ENCODE measurements at places on chromosomes 2 and 18.
A peak's percentile ranks its signal among the peaks of the same experiment; 100 is the strongest.

DNA sequence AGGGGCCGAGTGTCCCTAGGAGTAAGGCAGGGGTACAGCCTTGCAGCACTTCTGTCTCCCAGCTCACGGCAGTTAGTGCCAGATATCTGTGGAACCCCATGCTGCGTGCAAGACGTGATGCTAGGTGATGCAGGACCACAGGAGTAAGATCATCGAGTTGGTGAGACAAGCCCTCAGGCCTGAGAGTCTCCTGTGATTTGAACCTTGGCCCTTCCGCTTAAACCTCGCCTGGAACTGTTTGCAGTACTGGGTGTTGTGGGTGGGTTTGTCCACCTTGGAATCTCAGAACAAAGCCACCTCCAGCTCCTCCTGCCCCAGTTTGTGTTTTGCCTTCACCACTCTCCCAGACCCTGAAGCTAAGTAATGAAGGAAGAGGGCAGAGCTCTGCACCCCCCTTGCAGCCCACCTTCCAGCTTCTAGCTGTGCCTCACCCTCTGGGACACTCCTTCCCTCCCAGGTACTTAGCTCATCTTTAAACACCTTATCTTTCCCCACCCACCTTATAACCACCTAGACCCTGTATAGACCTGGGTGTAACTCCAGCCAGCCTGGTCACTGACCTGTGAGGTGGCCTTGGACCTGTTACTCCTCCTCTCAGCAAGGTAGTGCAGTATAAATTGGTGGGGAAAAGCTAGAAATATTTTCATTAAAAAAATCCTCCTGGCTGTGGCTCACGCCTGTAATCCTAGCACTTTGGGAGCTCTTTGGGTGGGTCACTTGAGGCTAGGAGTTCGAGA, 6.6 kb downstream of the CNNM4 start:
- DNase-seq: no peak

- no peak for DNase-seq
Measured at GRCh38 chr2:237057893-237058300, 27.8 kb upstream of the COPS8 start.

DNA sequence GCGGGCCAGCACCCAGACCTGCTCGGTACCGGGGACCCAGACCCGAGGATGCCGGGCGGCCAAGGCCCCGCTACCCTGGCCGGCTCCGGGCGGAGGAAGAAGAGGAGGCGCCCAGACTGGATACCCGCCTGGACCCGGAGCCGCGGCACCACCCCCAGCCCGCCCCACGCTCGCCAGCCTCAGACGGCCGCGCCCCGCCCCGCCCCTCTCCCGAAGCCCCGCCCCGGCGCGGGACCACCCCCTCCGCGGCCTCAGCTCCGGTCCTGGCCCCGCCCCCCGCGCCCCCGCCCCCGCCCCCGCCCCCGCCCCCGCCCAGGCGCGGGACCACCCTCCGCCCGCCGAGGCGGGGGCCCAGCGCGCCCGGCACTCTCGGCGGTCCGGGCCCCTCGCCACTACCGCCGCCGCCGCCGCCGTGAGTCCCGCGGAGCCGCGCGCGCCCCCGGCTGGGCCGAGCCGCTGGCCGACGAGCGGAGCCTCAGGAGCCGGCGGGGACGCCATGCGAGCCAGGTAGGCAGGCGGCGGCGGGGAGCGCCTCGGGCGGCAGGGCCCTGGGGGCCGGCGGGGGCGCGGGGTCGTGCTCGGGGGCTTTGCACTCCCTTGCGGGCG, at the start of gene SH3BP4:
SH3BP4 (plus strand) TSS at position 354 of the 606 bp plus-strand sequence. CDS start 82,986 bp downstream, outside the sequence.
- DNase-seq: peak; percentile 15

- DNase-seq: no peak
Measured at GRCh38 chr2:140539242-140539875, 1591.5 kb downstream of the LRP1B start.

GRCh38 chr2:217588266-217588665, 414.5 kb downstream of the TNS1 start:
- no peak for DNase-seq

DNA sequence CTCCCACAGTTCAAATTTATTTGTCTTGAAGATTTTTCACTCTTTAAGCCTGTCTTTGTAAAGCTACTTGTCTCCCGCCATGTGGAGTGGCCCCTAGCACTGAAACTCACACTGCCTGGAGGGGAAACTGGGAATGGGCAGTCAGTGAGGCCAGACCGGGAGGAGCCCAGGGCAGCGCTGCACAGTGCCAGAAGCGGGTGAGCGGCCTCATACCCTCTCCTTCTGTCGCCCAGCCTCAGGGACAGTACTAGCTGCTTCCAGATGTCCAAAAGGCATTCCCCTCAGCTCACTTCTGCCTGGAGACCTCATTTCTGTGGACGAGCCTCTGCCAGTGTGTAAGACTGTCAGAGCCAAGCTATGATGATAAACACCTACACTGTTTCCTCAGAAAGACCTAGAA, 79.9 kb downstream of the SEPTIN10 start:
- DNase-seq: no peak

- DNase-seq: no peak
Measured at GRCh38 chr2:120017201-120017600, 4.3 kb downstream of the EPB41L5 start.

GRCh38 chr2:54107903-54108615, 7.4 kb upstream of the ACYP2 start:
- no peak for DNase-seq

DNA sequence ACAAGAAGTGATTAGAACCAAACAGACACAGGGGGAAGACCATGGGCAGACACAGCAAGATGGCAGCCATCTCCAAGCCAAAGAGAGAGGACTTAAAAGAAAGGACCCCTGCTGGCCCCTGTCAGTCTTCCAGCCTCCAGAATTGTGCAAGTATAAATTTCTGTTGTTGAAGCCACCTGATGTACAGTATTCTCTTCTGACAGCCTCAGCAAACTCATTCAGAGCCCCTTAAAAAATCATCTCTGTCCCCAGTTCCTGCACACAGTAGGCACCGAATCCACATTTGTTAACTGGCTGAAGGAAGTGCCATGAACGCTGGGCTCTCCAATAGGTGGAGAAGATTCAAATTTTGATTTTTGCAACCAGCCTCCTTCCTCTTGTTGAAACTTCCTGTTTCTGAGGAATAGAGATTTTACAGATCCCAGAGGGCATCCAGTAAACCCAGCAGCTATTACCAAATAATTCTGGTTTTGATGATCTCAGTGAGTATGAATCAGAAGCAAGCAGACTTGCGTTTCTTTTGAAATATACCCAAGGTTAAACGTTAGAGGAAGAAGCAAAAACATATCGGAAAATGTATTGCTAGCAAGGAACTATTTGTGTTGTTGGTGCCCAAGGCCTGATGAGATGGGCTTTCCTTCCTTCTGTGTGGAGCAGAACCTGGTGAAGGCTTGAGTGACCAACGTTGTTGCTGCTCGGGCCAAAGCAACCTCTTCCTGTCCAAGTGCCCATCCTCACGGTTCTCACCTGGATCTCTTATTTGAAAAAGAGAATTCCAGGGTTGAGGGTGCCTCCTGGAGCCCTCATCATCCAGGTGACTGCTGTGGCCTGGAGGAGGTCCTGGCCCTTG, 47.7 kb upstream of the PLB1 start:
- DNase-seq: no peak

- DNase-seq: peak; percentile 10
Measured at GRCh38 chr2:68943581-68944568, 8.8 kb downstream of the GKN2 start.

DNA sequence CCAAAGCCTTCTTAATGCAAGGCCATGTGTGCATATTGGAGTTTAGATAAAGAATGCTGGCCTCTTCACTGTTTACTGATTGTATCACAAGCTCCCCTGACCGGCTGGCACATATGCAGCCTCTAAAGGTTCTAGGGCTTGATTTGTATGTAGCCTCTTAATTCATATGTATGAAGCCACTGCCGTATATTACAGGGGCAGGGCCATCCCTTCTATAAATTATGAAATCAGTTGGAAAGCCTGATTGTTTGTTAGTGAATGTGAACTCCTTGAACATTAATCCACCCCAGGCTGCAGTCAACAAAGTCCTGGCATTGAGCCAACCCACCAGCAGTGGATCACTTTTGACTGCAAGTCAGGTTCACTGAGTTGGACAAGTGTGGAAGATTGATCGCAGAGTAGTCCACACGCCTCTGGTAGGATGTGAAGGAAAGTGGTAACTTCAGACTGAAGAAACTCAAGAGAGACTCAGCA, 61.6 kb upstream of the PARD3B start:
- DNase-seq: no peak

GRCh38 chr2:85678794-85679672, 11.0 kb upstream of the SFTPB start:
- DNase-seq: peak; percentile 52

GRCh38 chr2:49028101-49028500, 126.2 kb downstream of the FSHR start:
- DNase-seq: no peak

- no peak for DNase-seq
Measured at GRCh38 chr2:134838143-134838620, at the start of gene ACMSD. Gene ACMSD (plus strand): TSS chr2:134838616. CDS start chr2:134838683, 67 bp downstream.

DNA sequence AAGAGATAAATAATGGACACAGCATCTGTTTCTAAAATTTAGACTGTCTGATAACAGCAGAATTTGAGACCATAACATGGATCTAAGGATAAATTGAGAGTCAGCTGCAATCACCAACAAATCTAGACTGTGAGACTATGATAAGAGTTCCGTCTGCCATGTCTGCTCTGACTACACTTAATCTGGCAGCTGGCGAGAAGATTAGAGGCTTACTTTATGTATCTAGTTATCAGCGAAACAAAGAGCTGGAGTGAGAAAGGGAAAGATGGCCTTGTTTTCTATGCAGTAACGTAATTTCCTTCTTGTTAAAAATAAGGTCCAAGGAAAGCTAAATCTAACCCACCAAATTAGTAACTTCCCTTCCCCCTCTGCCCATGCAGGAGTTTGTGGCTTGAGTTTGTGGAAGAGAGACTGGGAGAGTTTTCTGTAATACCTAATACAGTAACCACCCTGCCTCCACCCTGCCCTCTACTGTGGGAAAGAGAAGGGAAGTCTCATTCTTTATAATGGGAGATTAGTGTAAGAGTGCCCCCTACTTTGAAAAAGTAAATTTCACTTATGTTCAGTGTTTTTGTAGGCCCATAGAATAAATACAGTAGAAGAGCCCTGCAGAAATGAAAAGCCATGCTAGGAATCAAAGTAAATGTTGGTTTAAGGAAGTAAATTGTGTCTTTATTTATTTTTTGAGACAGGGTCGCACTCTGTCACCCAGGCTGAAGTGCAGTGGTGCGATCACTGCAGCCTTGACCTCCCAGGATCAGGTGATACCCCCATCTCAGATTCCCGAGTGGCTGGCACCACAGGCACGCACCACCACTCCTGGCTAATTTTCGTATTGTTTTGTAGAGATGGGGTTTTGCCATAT, 27.5 kb downstream of the EML4 start:
- DNase-seq: peak; percentile 26

- no peak for DNase-seq
Measured at GRCh38 chr18:7830468-7830867, 263.4 kb downstream of the PTPRM start.

GRCh38 chr2:231865222-231865621, 61.0 kb downstream of the NPPC start:
- DNase-seq: no peak

- DNase-seq: no peak
Measured at GRCh38 chr2:15668611-15669305, 77.1 kb downstream of the DDX1 start.

- DNase-seq: no peak
Measured at GRCh38 chr2:43194121-43194869, 32.1 kb downstream of the ZFP36L2 start.

- no peak for DNase-seq
Measured at GRCh38 chr2:72109904-72110303, 37.8 kb downstream of the CYP26B1 start.

- DNase-seq: no peak
Measured at GRCh38 chr2:47127862-47128543, 27.1 kb downstream of the STPG4 start.

- DNase-seq: no peak
Measured at GRCh38 chr2:234968631-234969305, 17.0 kb downstream of the SH3BP4 start.

- no peak for DNase-seq
Measured at GRCh38 chr2:23204685-23205242, 180.2 kb upstream of the KLHL29 start.

DNA sequence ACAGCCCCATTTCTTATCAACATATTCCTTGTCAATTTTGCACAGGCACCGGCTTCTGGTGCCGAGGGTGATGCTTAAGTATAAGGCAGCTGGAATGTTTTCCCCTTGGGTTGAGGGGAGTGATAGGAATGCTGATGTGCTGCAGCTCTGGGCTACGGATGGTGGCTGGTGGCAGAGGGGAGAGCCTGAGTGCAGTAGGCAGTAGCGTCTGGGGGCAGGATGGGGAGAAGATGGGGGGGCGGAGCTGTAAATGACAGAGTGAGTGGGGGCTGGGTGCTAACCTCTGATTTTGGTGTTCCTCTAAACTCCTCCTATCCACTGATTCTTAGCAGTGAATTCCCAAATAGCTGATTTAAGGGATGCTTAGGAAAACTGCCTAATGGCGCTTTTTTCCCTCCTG, 20.7 kb downstream of the TMEM178A start:
- DNase-seq: no peak

DNA sequence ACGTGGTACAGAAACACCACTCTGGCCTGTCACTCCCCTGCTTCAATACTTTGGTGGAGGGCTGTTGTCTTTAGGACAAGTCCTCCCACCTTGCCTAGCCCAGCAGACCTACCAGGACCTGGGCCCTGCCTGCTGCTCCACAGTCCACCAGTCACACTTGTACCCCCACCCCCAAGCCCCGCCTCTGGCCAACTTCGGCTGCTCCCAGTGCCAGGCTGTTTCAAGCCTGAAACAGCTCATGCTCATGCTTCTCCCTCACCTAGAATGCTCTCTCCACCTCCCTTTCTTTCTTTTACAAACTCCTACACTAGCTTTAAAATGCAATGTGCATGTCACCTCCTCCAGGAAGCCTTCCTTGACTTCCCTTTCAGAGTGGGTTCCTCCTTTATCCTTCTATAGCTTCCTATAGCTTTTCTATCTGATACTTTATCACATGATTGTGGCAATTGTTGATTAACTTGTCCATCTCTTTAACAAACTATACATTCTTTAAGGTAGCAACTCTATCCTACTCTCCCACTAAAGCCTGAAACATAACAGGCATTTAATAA, 4.8 kb upstream of the OXER1 start:
- DNase-seq: no peak

- DNase-seq: no peak
Measured at GRCh38 chr2:217947383-217948350, 55.1 kb downstream of the TNS1 start.

DNA sequence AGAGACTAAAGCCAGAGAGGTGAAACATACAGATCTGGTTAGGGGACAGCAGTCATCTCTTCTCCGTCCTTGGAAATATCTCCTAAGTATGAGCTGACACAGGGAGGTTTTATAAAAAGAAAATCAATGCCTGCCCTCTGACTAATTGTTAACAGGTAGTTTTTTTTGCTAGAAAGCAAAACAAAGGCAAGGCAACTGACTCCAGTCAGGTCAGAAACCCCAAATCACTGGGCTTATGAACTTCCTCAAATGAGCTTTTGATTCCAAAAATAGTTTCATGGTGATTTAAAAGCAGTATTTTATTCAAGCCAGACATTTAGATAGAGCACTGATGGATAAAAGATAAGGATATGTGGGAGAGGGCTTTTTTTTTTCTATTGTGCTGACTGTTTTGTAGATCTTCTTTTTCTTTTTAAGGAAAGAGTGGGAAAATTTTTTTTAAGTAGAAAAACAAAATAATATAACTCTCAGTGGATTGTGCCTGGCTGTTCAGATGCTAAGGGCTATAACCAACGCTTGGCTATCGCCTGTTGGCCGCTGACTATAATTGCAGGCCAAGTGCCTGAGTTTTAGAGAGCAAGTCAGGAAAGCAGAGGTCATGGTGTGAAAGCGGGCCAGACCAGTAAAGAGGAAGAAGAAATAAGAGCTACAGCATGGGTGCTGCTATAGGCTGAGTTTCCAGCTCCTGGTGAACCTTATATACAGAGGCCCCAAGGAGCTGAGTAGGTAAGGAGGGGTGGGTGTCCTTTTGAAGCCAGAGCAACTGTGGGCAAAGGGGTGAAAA, 44.9 kb downstream of the MRPL35 start:
- no peak for DNase-seq

All from stimulated activated CD4-positive, alpha-beta T cell treated with anti-CD3 and anti-CD28 coated beads, Interleukin-2, amount 100 ng/mL, for 4 hours (primary cell).